Stimulated activated CD4-positive, alpha-beta T cell treated with anti-CD3 and anti-CD28 coated beads, Interleukin-15, amount 100 ng/mL, for 1 hour (primary cell): ENCODE measurements at places on chromosomes 6 and 20.

DNA sequence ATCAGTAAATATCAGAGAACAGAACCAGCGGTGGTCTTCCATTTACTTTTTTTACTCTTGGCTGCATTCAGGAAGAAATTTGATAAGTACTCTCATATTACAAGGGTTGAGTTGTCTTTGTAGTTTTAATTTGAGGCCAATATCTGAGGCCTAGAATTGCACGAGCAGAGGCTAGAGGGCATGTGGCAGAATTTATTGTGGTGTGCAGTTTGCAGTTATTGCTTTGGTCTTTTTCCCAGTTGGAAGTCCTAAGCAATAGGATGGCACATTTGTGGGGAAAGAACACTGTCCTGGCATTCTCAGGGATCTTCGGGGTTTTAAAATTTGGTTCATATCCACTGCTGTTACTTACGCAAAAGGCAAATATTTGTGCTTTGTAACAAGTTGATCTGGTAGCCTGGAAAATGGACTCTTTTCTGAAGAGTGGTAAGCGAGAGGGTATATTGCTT lies 66.0 kb downstream of the CTNNBL1 start:
- no peak for DNase-seq

DNA sequence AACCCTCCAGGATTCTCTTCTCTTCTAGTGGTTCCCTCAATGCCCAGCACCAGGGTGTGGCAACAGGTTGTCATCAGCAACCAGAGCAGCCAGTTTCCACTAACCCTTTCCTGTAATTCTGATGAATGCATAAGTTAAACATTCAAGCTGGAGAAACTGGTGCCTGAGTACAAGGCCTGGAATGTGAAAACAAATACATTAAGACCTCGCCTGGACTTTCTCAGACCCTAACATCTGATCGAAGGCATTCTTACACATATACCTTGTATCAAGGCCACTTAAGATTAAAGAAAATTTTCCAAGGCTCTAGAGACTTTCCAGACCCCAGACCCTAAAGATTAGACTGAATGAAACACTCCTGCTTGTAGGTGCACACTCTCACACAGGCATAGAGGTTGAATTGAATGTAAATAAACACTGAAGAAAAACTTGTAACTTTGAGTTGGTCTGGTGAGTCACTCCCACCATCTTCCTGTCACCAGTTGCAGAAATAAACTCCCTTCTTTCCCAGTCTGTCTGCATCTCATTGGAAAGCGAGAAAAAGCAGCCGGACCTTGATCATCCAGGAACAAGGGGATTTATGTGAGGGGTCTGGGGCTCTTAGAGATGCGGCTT lies 9.0 kb downstream of the LRP11 start:
- DNase-seq: no peak

GRCh38 chr6:163962627-163963117 lies 548.2 kb downstream of the QKI start:
- no peak for DNase-seq

DNA sequence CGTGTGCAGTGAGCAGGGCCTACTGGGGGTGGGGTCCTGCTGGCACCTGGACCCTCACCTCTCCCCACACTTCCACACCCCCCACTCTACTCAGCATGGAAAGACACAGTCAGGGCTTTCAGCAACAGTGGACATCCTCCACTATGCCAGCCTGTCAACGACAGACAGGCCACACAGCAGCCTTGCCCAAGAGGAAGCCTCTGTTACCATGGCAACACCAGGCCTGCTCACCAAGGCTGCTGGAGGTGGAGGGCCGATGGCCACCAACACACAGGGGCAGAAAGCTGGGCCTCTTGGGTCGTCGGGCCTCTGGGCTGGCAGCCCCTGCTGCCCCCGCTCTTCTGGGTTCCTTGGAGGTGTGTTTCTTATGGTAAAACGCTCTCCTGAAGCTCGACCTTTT lies 13.6 kb downstream of the BNIP5 start:
- DNase-seq: no peak

DNA sequence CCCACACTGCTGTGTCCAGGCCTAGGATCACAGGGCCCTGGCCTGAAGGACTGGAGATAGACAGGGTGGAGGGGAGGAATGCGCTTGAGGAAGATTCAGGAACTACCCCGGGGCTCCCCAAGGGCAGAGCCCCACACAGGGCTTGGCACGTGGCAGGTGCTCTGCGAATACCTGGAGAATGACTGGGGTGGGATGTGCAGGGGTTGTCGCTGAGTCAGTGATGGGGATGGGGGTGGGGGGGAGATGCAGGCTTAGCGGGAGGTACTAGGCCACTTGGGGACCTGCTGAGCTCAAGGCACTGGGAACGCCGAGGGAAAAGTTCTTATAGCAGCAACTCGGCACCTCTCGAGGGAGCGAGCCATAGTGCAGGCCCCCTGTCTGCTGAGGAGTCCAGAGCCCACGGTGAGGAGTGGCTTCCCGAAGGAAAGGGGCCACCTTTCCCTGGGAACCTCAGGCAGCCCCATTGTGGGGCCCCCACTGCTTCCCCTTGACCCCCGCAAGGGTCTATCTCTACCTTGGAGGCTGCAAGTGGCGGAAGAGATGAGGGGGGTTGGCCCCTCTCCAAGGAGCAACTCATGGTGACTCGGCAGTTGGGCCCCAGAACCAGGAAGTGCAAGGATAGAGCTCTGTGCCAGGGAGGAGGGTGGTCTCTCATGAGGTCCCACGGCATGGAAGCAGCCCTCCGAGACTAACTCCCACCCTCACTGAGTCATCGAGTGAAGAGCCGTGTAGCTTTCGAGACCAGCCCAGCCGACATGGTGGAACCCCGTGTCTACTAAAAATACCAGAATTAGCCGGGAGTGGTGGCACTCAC lies 33.1 kb downstream of the SRC start:
- DNase-seq: no peak

GRCh38 chr6:95519228-95520037 lies 57.9 kb upstream of the MANEA start:
- DNase-seq: no peak

DNA sequence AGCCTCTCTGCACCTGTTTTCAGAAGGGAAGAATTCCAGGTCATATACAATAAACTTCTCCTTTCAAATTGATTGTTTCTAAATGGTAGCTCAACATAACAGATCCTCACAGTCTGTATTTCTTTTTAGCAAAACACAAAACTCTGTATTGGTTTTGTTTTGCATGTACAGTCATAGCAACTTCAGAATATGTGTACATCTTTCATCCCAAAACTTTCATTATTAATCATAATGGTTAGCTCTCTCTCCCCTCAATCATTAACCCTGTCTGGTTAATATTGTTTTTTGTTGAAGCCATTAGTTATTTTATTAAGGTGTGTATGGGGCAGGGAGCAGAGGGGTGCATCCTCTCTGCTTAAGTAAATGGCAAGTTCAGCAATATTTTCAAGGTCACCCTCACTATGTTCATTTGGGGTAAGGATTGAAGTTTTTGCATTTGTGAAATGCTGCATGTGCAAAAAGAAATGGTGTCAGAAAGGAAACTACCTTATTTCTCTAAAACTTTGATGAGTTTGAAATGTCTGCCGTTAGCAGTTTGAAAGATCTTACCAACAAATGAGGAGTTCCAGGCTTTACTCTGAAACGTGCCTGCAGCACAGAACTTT lies 136.8 kb upstream of the BTBD3 start:
- DNase-seq: no peak

DNA sequence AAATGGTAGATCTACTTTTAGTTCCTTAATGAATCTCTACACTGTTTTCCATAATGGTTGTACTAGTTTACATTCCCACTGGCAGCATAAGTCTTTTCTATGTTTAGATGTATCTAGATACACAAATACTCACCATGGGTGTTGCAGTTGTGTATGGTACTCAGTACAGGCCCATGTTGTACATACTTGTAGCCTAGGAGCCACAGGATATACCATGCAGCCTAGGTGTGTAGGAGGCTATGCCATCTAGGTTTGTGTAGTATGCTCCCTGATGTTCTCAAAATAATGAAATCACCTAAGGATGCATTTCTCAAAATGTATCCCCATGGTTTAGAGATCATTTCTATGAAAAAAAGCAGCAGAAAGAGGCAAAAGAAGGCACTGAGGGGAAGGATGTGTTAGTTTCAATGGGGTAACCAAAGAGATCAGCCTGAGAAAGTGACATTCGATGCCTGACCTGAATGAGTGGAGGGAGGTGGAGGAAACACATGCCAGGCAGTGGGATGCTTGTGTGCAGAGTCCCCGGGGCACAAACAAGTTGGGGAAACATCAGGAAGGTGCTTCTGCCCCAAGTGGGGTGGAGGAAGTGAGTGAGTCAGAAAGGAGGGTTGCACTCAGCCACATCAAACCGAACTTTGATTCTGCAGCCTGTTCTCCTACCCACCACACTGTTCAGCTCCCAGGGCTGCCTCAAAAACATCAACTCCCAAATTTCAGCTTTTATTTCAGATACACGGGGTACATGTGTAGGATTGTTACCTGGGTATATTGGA lies 191.2 kb downstream of the ZNF217 start:
- no peak for DNase-seq

- DNase-seq: peak; percentile 14
Observed at GRCh38 chr20:53146201-53146891, 174.2 kb downstream of the TSHZ2 start.

- DNase-seq: no peak
Observed at GRCh38 chr6:34959224-34959623, 70.2 kb downstream of the ANKS1A start.

- DNase-seq: no peak
Observed at GRCh38 chr6:144394210-144394609, 109.1 kb downstream of the UTRN start.

- DNase-seq: no peak
Observed at GRCh38 chr20:15047601-15048000, 710.2 kb upstream of the FLRT3 start.

DNA sequence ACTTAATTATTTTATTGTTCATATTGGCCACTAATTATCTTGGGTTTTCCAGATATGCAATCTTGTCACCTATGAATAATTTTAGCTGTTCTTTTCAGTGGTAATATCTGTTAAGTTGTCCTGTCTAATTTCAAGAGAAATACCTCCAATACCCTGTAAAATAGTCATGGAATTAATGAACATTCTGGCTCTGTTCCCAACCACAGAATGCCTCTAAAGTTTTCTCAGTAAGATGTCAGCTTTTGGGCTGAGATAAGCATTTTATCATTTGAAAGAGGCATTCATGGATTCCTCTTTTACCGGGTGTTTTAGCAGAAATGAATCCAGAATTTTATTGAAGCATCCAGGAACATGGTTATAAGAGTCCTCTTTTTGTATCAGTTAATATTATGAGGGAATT lies 109.3 kb downstream of the WDR27 start:
- no peak for DNase-seq

DNA sequence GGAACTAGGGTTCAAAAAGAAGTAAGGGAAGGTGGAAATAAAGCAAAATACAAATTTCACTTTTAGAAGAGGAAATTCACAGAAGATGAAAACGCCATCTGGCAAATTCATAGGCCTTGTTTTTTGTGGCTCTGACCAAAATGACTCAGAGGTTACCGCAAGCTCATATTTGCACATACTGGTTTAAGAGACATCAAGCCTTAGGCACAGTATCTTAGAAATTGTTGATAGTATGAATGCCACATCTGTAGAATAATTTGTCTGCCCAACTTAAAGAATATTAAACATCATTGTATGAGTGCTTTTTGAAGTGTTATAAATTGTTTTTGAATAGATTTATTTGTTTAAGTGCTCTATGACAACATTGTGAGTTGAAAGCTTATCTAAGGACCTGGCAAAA lies 10.6 kb downstream of the TAAR1 start:
- DNase-seq: no peak

DNA sequence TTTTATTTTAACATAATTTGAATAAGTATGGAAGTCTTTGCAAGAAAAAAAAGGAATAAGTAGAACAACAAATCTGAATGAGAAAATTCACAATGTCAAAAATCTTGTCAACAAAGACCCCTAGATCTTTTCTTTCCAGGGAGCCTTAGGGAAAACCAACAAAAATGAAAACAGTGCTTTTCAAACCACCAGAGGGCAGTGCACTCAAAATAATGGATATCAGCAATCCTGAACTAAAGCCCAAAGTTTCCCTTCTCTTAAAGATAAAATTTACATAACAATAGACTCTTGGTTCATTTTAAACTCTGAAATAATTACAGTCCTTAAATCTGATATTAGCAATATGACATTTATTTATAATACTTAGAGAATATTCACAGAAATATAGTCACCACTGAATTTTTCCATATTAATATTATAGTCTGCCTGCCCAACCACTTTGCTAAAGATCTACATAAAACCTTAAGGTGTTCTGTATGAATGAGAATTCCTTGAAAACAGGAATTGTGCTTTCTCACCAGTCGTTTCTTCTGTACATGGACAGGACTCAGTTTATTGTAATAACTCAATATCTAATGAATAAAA lies 105.3 kb upstream of the BMP5 start:
- no peak for DNase-seq

DNA sequence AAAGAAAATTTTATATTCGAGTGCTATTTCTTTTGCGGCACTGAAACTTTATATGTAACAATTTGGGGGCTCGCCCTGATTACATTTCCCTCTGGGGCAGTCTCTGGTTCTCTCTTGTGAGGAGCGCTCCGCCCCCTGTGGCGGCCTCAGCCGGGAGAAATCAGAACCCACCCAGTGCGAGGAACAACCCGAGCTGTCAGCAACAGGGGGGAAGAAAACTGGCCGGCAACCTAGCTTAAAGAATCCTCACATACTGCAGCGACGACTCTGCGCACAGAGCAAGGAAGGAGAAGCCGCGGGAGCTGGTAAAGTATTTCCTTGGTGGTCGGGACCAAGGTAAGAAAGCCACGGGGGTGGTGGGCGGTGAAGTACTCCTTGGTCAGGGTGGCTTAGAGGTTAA lies 23.9 kb upstream of the SLC52A3 start:
- DNase-seq: no peak

GRCh38 chr6:17863901-17864754 lies 123.3 kb downstream of the KIF13A start:
- no peak for DNase-seq

- DNase-seq: no peak
Observed at GRCh38 chr6:124982669-124983068, 20.4 kb downstream of the RNF217 start.

- no peak for DNase-seq
Observed at GRCh38 chr6:113347436-113347835, 509.7 kb upstream of the MARCKS start.

GRCh38 chr6:162408826-162409535 lies 318.6 kb downstream of the PRKN start:
- DNase-seq: no peak

- DNase-seq: no peak
Observed at GRCh38 chr6:28696682-28697081, 171.0 kb downstream of the GPX5 start.

GRCh38 chr6:30061858-30062458 lies 893 bp downstream of the POLR1H start:
- DNase-seq: no peak
